Kasumi-1 (cell line): ENCODE measurements at places on chromosomes 4 and X.

DNA sequence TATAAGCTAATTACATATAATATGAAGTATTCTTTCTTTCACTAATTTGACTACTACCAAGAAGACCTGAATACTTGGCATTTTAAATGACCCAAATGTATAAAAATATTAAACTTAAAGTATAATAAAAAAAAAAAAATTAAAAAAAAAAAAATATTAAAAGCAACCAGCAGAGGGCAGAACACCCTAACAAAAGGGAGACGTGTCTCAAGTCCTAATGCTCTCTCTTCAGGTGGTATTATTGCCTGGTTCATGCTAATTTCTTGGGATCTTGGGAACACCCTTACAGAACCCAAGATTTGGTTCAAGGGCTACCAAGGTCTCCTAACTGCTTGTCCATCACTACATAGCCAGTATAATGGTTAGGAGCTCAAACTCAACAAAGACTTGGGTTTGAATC is 754.8 kb downstream of the RAB28 start:
- DNase-seq = peak; percentile 54

GRCh38 chr4:3349116-3349515 is 56.3 kb downstream of the RGS12 start:
- peak; percentile 28 for DNase-seq

- DNase-seq = peak; percentile 33
These were observed 39.3 kb upstream of the FHDC1 start for GRCh38 chr4:152896811-152897210.

- DNase-seq = no peak
These were observed 139.3 kb downstream of the GPR143 start for GRCh38 chrX:9626379-9626778.

DNA sequence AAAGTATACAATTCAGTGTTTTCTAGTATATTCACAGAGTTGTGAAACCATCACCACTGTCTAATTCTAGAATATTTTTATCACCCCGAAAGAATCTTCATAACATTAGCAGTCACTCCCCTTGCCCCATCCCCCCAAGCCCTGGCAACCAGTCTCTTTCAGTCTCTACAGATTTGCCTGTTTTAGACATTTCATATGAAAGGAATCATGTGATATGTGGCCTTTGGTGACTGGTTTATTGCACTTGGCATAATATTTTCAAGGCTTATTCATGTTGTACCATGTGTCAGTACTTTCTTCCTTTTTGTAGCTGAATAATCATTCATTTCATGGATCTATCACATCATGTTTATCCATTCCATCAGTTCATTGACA is 371.7 kb downstream of the AFF2 start:
- no peak for DNase-seq

GRCh38 chrX:135484641-135485289 is 35.7 kb upstream of the INTS6L start:
- DNase-seq = peak; percentile 43

DNA sequence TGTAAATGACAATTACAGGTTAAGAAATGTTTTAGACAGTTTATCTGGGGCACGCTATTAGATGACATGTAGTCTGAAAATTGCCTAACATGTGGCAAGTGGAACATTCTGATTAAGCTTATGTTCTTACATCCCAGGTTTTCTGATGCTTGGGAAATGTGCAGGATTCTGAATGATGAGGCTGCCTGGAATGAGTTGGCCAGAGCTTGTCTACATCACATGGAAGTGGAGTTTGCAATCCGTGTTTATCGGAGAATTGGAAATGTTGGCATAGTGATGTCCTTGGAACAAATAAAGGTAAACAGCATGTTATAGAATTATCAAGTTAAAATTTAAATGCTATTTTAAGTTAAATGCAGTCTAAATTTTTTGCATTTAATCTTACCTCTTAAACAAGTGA is 49.3 kb downstream of the WDR19 start:
- no peak for DNase-seq
